ENCODE measurements at places on chromosomes 7 and 10. TPM values are rescaled to one million over a fixed set of nuclear protein-coding genes. Genes with fewer than 3 reads are reported as not detected.

DNA sequence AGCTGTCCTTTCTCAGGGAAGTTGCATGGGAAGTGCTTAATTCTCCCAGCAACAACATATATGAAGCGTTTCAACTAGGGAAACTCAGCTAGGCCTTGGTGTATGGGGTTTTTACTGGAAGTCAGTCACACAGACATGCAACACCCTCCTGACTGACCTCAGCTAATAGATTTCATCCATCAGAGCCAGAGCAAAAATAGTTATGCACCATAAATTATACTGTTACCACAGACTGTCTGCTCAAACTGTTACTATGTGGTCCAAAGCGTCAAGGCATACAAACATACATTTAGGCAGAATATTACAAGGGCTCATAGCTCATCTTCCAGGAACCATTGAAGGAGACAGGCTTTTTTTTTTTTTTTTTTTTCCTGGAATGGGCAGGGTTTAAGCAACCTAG, 417.9 kb downstream of the ANKRD7 start:
- peak; percentile 2 for DNase-seq
- H3K36me3 ChIP-seq = no peaks in the 10 kb centered on the region
- no peaks in the 10 kb centered on the region for H3K27me3 ChIP-seq
- no peaks in the 10 kb centered on the region for H3K4me1 ChIP-seq

DNA sequence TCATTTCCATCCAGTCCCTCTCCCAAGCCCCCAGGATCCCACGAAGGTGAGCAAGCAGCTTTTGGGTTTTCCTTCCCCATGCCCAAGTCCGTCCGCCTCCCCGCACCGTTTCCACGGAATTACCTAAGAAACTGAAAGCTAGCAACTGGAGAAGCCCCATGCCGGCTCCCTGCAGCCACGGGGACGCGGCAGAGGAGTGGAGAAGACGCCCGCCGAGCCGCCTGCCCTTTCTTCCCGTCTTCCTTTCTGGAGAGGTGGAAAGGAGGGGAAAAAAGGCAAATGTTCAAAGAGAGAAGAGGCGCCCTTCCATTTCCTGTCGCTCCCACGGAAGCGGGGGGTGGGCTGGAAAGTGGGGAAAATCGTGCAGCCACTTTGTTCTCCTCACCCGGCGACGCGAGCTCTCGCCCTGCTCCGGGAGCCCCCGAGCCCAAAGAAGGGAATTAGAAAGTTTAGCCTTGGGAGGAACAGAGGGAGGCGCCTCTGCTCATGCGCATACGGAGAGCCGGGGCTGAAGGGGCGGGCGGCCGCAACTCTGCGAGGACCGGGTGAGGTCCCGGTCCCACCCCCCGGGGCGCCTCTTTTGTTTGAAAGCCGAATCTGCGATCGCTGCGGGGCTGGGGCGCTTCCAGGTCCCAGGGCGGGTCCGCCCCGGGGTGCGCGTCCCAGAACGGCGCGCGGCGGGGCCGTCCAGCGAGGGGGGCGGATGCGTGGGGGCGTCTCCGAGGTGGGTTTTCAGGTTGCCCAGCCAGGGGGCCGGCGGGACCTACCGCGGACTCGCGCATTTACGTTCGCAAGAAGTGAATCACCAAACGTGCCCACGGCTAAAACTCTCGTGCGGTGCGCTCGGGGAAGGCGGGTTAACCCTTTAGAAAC, at the start of gene LAMB1:
Gene LAMB1, minus strand, starts transcription at position 436 of the 873 bp plus-strand sequence. Its CDS starts 276 bp downstream, at position 160.
- H3K4me1 ChIP-seq = peaks cover 31% of the 10 kb centered on the region
- H3K36me3 ChIP-seq = peaks cover 16% of the 10 kb centered on the region
- peaks cover 15% of the 10 kb centered on the region for H3K27me3 ChIP-seq
- peak within 1 kb of the TSS; percentile 90 for H3K4me3 ChIP-seq

DNA sequence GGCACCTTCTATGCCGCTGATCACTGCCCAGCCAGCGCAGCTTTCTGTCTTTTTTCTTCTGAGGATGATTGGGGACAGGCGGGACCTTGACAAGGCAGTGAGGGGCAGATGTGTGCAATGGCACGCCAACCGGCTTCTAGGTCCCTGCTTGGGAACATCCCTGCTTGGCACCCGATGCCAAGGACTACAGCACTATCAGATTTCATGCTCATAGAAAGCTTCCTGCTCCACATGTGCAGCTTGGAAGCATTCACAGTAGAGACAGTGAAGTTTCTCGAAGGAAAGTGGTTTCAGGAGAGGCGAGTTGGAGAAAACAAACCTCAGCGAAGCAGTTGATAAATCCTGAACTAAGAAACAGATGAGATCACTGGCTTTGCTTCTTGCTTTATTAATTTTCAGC, 267.5 kb upstream of the HABP2 start:
- no peaks in the 10 kb centered on the region for H3K36me3 ChIP-seq
- peak; percentile 58 for DNase-seq
- no peak overlapping the region for H3K27ac ChIP-seq
- no peaks in the 10 kb centered on the region for H3K27me3 ChIP-seq
- peaks cover 25% of the 10 kb centered on the region for H3K4me1 ChIP-seq

DNA sequence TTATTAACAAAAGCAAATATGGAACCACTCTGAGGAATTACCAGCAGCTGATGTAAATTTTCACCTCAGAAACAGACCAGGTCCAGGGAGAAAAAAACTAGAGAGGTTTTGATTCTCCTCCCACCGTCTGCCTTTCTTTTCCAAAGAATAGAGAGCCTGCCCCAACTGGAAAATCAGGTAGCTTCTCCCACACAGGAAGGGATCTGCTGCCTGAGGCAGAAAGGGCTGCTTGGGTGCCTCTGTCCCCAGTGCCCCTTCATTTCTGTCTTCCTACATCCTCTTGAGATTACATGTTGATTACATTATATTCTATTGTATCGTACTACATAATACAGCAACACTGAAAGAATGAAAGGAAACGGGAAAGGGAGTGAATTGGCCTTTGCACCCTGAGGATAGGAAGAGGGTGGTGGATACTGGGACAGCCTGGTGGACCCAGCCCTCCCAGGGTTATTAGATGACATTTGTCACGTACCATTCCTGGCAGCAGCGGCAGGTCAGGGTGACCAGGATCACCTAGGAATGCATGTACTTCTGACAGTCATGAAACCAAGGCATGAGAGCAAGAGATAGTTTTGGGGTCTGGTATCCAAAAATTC, 8.9 kb downstream of the ST8SIA6 start:
- no peaks in the 10 kb centered on the region for H3K36me3 ChIP-seq
- DNase-seq = no peak
- H3K4me1 ChIP-seq = no peaks in the 10 kb centered on the region
- peaks cover 11% of the 10 kb centered on the region for H3K27me3 ChIP-seq
- no peak overlapping the region for H3K4me3 ChIP-seq

DNA sequence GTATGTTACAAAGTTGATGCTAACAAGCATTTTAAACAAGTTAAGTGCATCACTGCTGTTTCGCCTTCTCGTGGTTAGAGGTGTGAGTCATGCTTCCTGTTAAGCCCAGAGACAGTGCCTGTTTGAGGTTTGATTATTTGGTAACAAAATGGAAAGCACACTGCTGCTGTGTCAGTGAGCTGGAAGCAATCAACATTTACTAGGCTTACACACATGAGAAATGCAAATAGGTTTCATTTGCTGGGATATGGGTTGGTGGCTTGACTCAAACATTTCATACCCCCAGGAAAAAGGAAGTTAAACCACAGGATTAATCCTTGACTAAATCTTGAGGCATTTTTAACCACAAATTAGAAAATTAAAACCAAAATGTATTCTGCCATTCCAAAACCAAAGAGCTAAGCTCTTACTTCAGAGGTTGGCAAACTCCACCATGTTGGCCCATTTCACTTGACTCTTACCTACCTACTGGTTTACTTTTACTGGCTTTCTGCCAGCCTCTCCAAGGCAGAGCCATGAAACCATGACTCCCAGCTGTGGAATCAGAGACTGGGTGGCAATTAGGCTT, 139.2 kb downstream of the ETV1 start:
- no peaks in the 10 kb centered on the region for H3K4me1 ChIP-seq
- H3K27me3 ChIP-seq = no peaks in the 10 kb centered on the region
- DNase-seq = peak; percentile 33
- no peak overlapping the region for H3K27ac ChIP-seq
- no peaks in the 10 kb centered on the region for H3K36me3 ChIP-seq

DNA sequence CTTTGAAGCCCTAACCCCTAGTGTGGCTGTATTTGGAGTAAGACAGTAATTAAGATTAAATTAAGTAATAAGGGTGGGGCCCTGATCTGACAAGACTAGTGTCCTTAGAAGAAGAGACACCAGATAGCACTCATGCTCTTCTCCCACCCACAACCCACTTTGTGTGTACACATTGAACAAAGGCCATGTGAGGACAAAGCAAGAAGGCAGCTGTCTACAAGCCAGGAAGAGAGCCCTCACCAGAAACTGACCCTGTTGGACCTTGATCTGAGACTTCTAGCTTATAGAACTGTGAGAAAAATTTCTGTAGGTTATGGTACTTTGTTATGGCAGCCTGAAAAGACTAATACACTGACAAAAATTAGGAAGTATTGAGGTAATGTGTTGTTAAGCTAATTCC, 59.8 kb downstream of the ZFAND4 start:
- peaks cover 14% of the 10 kb centered on the region for H3K36me3 ChIP-seq
- no peak overlapping the region for H3K4me3 ChIP-seq
- no peaks in the 10 kb centered on the region for H3K27me3 ChIP-seq
- no peak for DNase-seq
- no peak overlapping the region for H3K27ac ChIP-seq

GRCh38 chr7:97506728-97507127, 225.2 kb upstream of the TAC1 start:
- no peak overlapping the region for H3K4me3 ChIP-seq
- H3K27ac ChIP-seq = no peak overlapping the region
- no peaks in the 10 kb centered on the region for H3K4me1 ChIP-seq
- DNase-seq = no peak

DNA sequence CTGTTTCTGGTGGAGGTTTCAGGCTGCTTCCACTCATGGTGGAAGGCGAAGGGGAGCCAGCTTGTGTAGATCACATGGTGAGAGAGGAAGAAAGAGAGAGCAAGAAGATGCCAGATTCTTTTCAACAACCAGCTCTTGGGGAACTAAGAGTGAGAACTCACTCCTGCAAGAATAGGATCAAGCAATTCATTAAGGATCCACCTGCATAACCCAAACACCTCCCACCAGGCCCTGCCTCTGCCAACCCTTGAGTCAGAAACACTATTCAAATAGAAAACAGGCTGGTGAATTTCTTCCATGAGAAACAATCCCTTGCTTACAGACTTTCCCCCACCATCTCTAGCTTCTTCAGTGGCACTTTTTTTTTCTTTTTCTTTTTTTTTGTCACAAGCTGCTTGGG, 317.2 kb downstream of the GPR158 start:
- H3K36me3 ChIP-seq = no peaks in the 10 kb centered on the region
- H3K4me1 ChIP-seq = no peaks in the 10 kb centered on the region
- DNase-seq = no peak
- H3K4me3 ChIP-seq = no peak overlapping the region
- no peaks in the 10 kb centered on the region for H3K27me3 ChIP-seq

DNA sequence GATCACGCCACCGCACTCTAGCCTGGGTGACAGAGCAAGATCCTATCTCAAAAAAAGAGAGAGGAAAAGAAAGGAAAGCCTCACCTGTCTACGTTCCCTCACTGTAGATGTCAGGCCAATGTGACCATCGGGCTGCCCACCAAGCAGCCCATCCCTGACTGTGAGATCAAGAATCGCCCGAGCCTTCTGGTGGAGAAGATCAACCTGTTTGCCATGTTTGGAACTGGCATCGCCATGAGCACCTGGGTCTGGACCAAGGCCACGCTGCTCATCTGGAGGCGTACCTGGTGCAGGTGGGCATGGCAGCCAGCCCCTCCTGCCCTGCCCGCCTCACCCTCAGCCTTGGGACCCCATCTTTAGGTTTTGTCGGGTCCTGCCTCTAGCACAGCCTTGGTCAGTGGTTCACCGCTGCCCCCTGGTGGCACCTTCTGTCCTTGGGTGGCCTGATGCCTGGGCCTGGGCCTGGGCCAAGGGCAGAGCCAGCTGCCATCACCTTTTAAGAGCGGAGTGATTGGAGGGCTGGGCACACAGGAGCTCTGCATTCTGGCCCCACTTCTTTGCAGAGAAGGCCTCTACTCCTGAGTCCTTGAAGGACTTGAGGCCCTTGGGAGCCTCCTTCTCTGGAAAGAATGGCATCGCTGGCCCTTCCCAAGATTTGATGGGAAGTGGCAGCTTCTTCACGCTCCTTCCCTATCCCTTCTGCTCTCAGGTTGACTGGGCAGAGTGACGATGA, 14.4 kb upstream of the AHCYL2 start:
- H3K27me3 ChIP-seq = no peaks in the 10 kb centered on the region
- DNase-seq = peak; percentile 71
- H3K4me1 ChIP-seq = peaks cover 3% of the 10 kb centered on the region
- peaks cover 66% of the 10 kb centered on the region for H3K36me3 ChIP-seq
- H3K27ac ChIP-seq = no peak overlapping the region

- H3K4me3 ChIP-seq = no peak overlapping the region
- DNase-seq = no peak
- H3K27ac ChIP-seq = no peak overlapping the region
- no peaks in the 10 kb centered on the region for H3K4me1 ChIP-seq
These were observed 49.6 kb downstream of the SEMA3C start for GRCh38 chr7:80869106-80869784.

DNA sequence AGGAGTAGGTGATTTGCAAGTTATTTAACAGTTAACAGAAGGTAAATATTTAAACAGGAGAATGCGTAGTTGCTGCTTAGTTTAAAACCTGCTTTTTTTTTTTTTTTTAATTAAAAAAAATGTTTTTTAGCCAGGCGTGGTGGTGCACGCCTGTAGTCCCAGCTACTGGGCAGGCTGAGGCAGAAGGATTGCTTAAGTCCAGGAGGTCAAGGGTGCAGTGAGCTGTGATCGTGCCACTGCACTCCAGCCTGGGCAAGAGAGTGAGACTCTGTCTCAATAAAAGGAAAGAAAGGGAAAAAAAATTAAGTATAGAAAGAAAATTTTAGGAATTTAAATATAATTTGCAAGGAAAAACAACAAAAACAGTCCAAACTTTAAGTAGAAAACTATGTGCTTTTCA, 71.6 kb downstream of the BTRC start:
- H3K27me3 ChIP-seq = no peaks in the 10 kb centered on the region
- no peak overlapping the region for H3K4me3 ChIP-seq
- no peak for DNase-seq
- no peak overlapping the region for H3K27ac ChIP-seq

GRCh38 chr7:16061630-16062029, 359.7 kb downstream of the CRPPA start:
- peak overlapping the region; percentile 92 for H3K27ac ChIP-seq
- no peak overlapping the region for H3K4me3 ChIP-seq
- H3K36me3 ChIP-seq = no peaks in the 10 kb centered on the region
- no peaks in the 10 kb centered on the region for H3K27me3 ChIP-seq
- peaks cover 11% of the 10 kb centered on the region for H3K4me1 ChIP-seq

DNA sequence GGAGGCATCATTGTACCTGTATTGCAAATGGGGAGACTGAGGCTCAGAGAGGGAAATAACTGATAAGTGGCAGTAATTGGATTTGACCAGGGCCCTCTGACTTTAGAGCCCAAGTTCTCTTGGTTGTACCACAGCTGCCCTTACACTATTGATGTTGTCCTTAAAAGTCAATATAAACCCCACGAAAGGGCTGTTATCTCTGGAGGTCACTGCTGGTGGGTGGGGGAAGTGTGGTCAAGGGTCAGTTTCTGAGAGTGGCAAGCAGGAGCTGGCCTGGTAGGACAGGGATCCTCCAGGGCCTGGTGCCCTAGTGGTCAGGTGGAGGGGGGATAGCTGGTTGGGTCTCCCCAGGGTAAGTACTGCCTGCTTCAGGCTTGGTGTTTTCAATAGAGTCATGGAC, 44.2 kb upstream of the AQP1 start:
- H3K27me3 ChIP-seq = no peaks in the 10 kb centered on the region
- H3K27ac ChIP-seq = no peak overlapping the region
- peaks cover 4% of the 10 kb centered on the region for H3K36me3 ChIP-seq
- no peak for DNase-seq
- peaks cover 35% of the 10 kb centered on the region for H3K4me1 ChIP-seq
- H3K4me3 ChIP-seq = no peak overlapping the region

Gene TMEM225B
- 0.66 TPM for polyA plus RNA-seq

Gene GNAT3
- polyA plus RNA-seq = 0.23 TPM

Gene UCN3
- not detected for polyA plus RNA-seq

Gene ACTL6B
- not detected for polyA plus RNA-seq

Gene SLC18A2
- 0.34 TPM for polyA plus RNA-seq

Gene FEZF1
- polyA plus RNA-seq = not detected

Gene CTAGE4
- 0.53 TPM for polyA plus RNA-seq

Measured in muscle of leg (tissue), 16 donors.